ENCODE measurements at places on chromosomes 7 and 10.
A peak's percentile ranks its signal among the peaks of the same experiment; 100 is the strongest.

GRCh38 chr10:108696792-108697477, 1226.4 kb downstream of the XPNPEP1 start:
- no peak for DNase-seq

DNA sequence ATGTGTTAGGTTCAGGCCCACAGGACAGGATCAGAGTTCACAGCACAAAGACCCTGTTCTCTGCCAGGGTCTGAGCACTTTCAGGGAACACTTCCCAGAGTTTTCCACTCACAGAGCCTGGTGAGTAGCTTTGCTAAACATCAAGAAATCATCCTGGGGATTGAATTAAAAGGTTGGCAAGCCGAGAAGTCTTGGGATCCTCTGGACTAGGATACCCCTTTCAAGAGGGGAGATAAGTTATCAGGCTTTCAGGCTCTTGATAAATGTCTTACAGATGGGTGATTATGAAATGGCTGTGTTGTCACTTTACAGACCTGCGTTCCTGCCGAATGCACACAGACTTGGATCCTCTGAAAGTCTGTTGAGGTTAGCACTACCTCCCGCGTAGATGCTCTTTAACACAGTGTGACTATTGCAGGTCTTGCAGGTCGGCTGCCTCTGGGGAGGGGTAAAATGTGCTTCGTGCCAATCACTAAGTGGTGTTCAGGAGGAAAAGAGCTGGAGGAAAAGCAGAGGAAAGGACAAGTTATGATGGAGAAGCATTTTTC, 473.5 kb upstream of the AKR1E2 start:
- no peak for DNase-seq

GRCh38 chr7:100677308-100678267, 4.0 kb downstream of the GNB2 start:
- no peak for DNase-seq

DNA sequence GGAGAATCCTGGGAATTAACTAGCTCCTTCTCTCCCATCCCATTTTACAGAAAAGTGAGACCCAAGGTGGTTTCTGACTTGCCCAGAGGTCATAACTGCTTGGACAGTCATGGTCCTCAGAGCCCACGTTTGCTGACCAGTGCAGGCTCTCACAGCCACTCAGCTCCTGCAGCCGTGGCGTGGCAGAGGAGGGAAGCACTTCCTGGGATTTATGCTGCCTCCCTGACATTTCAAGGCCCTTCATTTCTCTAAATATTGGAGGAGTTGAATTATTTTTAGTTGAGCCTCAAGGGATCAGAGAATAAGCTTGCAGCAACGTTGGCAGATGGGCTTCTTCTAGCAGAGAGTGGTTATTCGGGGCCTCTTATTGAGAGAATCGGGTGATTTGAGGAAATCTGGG, 77.1 kb downstream of the LHPP start:
- DNase-seq: no peak

- no peak for DNase-seq
Measured at GRCh38 chr10:110003524-110003885, 4.3 kb upstream of the ADD3 start.

DNA sequence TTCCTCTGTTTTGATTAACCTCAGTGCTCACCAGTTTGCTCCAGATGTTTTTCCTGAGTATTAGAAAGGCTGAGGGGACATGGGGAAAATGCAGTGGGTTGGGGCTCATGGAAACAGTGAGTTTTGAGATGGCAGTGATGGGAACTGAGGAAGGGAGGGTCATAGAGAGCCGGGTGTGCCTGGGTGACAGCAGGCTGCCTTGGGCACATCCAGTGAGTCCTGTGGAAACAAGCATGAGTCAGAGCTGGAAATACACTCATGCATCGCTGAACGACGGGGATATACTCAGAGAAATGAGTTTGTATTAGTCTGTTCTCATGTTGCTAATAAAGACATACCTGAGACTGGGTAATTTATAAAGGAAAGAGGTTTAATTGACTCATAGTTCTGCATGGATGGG, 202.2 kb downstream of the TMEM178B start:
- no peak for DNase-seq

DNA sequence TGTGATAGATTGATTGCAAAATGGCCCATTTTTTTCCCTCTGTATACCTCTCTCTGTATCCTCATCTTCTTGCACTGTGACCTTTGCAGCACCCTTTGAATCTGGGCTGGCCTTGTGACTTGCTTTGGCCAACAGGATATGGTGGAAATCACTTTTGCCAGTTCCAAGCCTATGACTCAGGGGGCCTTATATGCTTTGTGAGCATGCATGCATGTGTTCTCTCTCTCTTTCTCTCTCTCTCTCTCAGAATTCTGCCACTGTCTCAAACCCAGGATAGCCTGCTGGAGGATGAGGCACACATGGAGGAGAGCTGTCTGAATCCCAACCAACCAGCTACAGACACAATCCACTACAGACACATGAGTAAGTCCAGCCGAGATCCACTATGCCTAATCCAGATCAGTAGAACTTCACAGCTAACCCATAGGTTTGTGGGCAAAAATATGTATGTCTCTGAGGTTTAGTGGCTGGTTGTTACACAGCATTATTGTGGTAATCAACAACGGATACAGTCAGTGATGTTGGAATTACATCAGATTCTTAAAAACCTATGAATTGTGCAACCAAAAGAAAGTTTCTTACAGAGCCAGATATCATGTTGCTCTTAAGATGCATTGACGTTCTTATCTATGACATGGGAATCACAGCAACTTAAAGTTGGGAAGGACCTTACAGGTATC, 41.8 kb upstream of the ABCB4 start:
- no peak for DNase-seq

- no peak for DNase-seq
Measured at GRCh38 chr10:45325116-45325515, 9.7 kb upstream of the OR13A1 start.

GRCh38 chr7:45610660-45611299, 36.6 kb downstream of the ADCY1 start:
- no peak for DNase-seq

DNA sequence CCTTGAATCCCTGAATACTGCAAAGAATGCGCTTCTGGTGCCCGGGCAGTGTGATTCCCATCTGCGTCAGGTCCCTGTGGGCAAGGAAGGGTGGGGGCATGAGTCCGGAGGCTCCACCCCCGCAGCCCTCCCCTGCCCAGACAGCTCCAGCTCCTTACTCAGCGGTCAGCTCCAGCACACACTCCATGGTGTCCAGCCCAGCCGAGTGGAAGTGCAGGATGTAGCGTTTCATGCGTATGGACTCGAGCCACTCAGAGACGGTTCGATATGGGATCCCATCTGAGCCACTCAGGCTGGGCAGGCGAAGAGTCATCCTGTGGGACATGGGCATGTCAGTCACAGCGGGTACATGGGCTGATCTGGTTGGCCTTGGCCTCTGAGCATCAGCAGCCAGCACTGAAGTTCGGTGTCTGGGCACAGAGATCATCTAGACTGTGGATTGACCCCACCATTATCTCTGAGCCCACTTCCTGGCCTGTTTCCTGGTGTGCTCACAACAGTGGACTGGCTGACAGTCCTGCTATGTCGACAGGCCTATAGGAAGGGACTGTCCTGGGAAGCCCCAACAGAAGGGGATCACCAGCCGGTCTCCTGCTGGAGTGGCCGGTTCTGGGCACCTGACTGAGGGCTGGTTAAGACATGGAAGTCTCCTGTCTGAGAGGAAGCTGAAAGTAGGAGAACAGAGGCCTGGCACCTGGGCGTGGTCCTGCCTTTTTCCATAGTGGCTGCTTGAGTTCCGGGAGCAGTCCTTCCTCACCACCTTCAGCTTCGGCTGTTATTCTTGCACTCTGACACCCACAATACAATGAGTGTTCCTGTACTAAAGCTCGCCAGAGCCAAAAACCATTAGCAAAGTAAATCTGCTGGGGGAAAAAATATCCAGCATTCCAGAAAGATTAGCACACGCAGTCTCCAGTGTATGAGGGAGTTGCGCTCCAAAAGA, 10.6 kb downstream of the ZYX start:
- DNase-seq: peak; percentile 65

GRCh38 chr10:104368381-104368780, 14.7 kb downstream of the CFAP58 start:
- DNase-seq: no peak

DNA sequence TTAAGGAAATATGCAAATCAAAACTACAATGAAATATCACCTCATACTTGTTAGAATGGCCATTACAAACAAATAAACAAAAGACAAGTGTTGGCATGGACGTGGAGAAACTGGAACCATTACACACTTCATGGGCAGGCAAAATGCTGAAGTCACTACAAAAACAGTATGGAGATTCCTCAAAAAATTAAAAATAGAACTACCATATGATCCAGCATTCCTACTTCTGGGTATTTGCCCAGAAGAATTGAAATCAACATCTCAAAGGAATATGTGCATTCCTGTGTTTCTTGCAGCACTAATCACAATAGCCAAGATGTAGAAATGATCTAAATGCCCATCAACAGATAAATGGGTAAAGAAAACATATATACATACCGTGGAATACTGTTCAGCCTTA, 83.6 kb downstream of the NRCAM start:
- DNase-seq: no peak

DNA sequence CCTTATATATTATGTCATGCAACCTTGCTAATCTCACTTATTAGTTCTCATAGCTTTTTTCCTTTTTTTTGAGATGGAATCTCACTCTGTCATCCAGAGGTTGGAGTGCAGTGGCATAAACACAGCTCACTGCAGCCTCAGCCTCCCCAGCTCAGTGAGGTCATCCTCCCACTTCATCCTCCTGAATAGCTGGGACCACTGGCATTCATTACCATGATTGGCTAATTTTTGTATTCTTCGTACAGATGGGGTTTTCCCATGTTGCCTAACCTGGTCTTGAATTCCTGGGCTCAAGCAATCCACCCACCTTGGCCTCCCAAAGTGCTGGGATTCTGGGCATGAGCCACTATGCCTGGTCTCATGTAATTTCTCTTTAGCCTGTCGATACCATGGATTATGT, 89.1 kb upstream of the TRIM24 start:
- DNase-seq: no peak

- no peak for DNase-seq
Measured at GRCh38 chr10:106493751-106494150, 670.8 kb downstream of the SORCS1 start.

DNA sequence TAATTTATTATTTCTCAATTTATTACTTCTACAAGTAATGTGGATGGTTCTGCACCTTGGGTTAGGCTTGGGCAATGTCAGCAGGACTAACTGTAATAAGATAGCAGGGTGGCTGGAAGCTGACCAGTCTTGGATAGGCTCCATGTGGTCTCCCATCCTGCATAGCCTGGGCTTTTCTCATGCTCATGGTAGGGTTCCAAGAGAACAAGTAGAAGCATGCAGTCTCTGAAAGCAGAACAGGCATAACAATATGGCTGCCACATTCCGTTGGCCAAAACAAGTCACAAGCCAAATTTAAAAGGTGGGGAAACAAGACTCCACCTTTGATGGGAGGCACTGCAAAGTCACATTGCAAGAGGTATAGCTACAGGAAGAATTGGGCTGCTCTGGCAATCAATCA, 98.6 kb upstream of the MDFIC start:
- DNase-seq: no peak

GRCh38 chr10:22988581-22989360, 60.9 kb downstream of the ARMC3 start:
- no peak for DNase-seq

DNA sequence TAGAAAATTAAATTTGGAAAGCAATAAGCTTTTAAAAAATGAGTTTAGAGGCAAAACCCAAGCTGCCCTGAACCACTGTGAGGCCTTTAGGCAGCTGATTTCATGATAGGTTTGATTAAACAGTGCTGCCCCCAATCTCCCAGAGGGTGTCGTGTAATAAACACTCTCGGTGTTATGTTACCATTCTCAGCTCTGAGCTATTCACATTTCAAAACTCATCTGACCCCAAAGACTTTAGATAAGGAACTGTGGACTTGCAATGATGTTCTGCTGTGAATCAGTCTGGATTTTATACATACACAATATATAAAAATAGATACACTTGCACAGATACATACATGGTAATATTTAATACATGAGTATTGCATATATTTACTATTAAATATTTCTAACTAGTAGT, 120.4 kb downstream of the MALRD1 start:
- no peak for DNase-seq

DNA sequence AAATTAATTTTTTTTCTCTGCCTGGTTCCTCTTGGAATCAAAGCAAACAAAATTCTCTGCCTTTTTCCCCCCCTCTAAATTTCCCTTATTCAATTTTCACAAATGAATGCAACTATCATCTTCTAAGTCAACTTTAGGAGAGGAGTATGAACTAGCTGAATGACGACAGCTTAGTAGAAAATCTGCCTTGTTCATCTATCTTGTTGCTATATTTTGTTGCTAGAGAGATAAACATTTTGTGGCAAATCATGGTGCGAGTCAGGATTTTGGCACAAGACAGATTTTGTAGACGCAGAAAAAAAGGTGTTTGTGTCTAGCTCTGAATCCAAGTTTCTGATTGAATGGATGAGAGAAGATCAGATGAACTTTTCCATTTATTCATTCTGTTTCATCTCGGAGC, 81.0 kb upstream of the FZD8 start:
- DNase-seq: no peak

- DNase-seq: no peak
Measured at GRCh38 chr10:43287056-43288007, 20.5 kb upstream of the RASGEF1A start.

GRCh38 chr10:123464430-123465323, 201.5 kb upstream of the GPR26 start:
- DNase-seq: no peak

- DNase-seq: no peak
Measured at GRCh38 chr10:35372329-35372728, 36.0 kb downstream of the CCNY start.

- no peak for DNase-seq
Measured at GRCh38 chr10:59830601-59831259, 75.6 kb downstream of the CCDC6 start.

DNA sequence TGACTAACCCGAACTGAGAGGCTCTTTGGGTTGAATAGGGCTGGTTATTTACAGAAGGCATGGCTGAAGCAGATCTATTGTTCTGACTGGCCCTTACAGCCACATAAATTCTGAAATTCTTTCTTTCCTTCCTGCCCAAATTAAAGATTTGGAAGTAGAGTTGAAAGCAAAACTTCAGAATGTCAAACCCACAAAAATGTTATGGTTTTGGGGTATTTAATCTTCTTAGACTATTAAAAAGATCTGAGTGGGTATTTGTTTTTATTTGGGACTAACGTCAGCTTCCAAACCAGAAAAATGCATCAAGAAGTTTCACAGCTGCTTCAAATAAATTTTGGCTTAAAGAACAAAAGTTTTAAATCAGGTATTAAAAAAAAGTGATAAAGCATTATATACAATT, 124.5 kb downstream of the AHR start:
- no peak for DNase-seq

DNA sequence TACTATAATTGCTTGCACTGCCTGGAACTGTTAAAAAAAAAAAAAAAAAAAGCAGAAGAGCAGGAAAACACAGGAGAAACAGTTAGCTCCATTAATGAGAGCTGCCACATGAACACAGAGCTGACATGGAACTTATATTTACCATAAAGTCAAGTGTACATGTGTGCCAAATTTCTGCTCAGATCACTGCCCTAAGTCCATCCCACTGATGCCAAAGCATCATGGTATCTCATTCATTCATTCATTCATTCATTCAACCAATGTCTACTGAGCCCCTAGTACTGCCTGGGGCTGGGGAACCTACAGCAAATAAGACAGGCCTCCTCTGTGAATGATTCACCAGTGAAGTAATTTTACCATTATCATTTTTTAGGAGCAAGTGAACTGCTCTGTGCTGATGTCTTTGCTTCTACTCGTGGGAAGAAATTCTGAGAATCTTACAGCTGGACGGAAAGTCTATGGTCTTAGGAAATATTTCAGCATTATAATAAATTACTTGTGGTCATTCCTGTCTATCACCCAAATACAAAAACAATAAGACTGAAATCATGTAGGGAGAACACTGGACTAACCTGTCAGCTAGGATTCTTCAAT, 58.8 kb upstream of the ABLIM1 start:
- no peak for DNase-seq
